LoVo (cell line): ENCODE measurements at places on chromosomes 16 and 17.
A peak's percentile ranks its signal among the peaks of the same experiment; 100 is the strongest.

DNA sequence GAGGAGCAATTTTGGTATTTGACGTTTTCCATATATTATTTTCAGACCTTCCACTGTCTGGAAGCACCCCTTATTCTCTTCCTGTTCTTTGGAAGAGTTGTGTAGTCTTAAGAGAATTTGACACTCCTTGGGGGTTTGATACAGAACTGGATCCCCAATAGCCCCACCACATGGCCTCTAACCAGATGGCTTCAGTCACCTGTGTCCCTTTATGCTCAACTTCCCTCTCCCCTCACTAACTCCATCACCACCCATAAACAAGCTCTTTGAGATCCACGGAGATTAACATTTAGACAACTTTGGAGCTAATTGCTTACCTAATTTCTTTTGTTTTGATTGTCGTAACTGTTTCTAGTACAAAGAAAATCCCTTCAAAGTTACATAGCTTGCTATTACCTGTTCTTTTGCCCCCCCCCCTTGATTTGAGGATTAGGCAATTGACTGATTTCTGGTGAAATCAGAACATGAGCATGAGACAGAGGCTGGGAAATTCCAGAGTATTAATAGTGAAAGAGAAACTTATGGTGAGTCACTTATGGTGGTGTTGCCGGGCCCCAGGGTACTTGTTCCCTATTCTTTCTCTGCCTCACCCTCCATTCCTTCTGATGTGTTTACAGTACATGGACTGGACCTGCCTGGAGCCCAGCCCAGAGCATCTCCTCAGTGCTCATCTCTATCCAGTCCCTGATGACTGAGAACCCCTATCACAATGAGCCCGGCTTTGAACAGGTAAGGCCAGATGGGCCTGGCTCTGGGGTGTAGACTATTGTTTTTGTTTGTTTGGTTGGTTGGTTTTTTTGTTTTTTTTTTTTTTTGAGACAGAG lies 7.5 kb downstream of the UBE2Z start:
- DNase-seq: no peak

- peak; percentile 45 for DNase-seq
Measured at GRCh38 chr16:56513972-56514371, 5.9 kb downstream of the BBS2 start.

- no peak for DNase-seq
Measured at GRCh38 chr17:43857957-43858600, 11.1 kb downstream of the CD300LG start.

DNA sequence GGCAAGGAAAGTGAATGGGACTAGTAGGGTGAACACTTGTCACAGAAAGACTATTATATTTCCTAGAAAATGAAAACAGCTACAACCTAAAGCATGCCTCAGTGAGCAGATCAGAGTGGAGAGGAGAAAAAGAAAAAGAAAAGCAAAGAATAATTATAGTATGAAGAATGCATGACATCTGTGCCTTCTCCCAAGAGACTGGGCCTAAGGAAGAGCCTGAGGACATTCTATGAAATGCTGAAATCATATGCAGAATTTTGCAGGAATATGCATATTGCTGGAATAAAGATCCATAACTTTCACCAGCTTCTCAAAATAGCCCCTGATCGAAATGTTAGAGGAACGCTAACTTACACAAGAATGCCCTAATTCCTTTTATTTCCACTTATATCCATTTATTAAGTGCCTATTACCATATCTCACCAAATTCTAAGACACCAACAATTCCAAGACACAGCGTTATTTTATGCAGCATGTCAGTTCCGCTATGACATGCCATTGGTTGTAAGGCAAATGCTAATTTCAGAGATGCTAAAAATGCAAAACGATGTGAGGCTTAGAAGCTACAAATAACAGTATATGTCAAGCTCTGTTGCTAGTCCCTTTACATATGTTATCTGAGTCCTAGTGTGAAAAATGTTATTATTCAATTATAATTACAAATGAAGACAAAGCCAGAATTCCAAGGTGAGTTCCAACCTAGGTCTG lies 171.0 kb downstream of the SLC39A11 start:
- DNase-seq: no peak

GRCh38 chr17:50620858-50621257 lies 13.8 kb upstream of the ABCC3 start:
- no peak for DNase-seq

- DNase-seq: no peak
Measured at GRCh38 chr16:67150833-67151396, at the start of gene B3GNT9. TSS of gene B3GNT9 (minus strand) at chr16:67150998. CDS start at chr16:67150485, 513 bp downstream.

- no peak for DNase-seq
Measured at GRCh38 chr17:65527857-65528591, 33.4 kb downstream of the AXIN2 start.

- no peak for DNase-seq
Measured at GRCh38 chr16:30937692-30938091, 11.2 kb upstream of the ORAI3 start.

DNA sequence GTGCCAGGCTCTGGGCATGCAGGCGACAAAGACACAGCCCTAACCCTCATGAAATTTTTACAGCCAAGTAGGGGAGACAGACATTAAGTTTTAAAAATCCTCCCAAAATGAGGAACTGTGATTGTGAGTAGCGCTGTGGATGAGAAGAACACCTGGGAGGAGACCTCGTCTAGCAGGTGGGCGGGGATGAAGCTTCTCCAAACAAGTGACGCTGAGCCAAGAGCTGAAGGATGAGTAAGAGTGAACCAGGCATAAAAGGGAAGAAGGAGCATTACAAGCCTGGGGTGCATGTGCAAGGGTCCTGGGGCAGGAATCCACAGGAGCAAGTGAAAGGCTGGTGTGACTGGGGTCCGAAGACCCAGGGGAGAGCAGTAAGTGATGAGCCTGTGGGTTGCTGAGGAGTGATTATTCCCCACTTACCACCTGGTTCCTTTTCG lies 149.4 kb upstream of the HS3ST2 start:
- no peak for DNase-seq

- DNase-seq: no peak
Measured at GRCh38 chr16:12901597-12902461, at the start of gene SHISA9. TSS of gene SHISA9 (plus strand) at chr16:12901598.

DNA sequence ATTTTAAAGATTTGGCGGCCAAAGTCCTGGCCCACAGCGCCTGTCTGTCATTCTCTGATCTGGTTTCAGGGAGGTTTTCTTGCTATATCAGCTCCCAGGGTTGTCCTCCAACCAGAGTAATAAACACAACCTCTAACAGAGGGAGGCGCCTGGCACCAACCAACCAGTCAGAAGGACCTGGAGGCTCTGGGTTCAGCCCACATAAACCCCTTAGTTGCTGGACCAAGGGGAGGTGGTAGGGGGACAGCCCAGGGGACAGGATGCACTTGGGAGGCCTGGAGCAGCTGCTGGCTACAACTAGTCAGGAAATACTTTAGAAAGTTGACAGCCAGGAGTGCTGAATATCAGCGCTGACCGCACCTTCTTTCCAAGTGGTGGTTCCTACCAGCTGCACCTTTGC lies 41.7 kb upstream of the CDRT4 start:
- no peak for DNase-seq

DNA sequence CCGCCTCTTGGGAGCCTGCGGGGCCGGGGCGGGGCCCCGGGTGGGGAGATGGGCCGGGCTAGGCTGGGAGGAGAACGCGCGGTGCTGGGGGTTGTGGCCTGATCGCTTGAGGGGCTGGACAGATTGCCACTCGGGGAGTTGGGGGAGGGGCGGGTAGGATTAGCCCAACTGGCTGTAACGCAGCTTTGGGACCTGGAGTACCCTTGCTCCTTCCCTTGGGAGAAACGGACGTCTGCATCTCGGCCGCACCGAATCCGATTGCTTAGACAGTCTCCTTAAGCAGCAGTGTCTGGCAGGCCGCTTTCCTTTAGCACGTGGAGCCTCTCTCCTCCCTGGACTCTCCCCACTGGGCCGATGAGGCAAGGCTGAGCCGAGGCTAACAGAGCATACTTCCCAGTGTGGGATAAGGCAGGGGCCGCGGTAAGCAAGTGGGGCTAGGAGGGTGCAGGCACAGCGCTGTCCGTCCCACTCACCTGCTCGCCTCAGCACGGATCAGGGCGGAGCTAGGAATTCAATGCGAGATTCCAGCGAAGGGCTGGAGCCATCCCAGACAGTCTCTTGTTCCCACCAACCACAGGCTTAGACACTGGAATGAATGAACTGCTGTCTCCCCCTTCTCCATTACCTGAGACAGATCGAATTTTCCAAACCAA lies 540 bp upstream of the ACLY start:
- peak; percentile 66 for DNase-seq

- no peak for DNase-seq
Measured at GRCh38 chr16:64092271-64092670, 1029.6 kb downstream of the CDH11 start.

DNA sequence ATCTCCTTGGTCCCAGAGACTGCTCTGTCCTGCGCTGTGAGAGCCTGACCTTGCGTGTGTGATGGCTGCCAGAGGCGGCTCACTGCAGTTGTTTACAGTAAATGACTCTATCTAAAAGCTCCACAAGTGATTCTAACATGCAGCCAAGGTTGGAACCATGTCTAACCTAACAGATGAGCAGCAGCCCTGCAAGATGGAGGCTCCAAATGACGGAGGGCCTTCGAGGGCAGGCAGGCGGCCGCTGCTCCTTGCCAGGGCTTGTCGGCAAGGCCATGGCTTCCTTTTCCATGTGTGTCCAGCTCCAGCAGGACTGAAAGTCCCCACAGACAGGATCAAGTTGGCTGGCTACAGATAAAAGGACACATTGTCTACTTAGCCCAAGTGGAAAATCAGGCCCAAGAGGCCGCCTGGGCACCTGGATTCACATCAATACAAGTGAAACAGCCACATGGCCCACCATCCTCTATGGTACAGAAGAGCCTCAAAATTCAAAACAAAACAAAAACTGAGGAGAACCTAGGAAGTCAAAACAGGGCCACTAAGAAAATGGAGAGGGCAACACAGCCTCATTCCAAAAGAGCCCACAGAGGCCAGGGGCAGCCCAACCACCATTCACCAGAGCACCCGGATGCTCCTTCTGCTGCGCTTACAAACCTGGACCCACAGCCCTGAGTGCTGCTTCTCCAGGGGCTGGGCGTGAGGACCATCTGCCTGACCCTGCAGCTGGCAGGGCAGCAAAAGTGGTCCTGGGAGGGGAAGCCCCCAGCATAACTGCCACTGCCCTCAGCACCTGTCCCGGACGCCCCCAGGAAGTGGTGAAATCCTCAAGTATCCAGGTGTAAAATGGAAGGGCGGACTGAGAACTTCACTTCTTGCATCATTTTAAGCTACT lies 65.0 kb downstream of the AMFR start:
- no peak for DNase-seq

DNA sequence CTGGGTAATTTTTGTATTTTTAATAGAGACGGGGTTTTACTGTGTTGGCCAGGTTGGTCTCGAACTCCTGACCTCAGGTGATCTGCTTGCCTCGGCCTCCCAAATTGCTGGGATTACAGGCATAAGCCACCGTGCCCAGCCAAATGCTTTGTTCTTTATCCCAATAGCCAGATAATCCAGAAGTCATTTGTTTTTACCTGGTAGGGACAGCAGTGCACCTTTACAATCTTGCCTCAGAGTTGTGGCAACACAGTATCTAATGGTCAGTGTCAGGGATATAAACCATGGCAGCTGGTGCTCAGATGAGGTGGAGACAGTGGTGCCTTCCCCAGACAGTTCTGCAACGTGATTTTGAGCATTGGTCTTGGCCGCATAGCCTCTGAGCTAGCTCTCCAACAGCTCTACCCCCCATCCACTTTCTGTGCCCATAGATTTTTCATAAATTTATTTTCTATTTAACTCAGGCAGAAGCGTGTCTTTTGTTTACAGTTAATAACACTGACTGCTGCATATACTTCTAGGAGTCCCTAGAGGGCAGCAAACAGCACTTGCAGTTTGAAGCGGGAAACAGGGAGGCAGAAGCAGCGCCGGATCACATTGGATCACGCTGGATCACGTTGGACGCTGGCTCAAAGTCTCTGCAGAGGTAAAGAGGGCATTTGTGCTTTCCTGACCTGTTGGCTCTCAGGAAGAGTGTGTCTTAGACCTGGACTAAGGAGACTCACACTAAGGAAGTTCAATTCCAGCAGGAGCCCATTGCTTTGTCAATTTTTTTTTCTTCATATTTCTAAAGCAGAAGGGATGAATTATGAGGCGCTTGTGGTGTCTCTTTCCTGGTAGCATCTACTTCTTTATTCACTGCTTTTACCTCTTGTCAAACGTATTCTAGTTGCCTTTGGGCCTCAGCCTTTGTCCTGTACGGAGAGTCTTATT lies 5.1 kb upstream of the GGT6 start:
- DNase-seq: peak; percentile 79
